ENCODE measurements at places on chromosomes 11 and 22.

- DNase-seq, result no peak
These were observed 3.9 kb upstream of the RANBP1 start for GRCh38 chr22:20111689-20112622.

DNA sequence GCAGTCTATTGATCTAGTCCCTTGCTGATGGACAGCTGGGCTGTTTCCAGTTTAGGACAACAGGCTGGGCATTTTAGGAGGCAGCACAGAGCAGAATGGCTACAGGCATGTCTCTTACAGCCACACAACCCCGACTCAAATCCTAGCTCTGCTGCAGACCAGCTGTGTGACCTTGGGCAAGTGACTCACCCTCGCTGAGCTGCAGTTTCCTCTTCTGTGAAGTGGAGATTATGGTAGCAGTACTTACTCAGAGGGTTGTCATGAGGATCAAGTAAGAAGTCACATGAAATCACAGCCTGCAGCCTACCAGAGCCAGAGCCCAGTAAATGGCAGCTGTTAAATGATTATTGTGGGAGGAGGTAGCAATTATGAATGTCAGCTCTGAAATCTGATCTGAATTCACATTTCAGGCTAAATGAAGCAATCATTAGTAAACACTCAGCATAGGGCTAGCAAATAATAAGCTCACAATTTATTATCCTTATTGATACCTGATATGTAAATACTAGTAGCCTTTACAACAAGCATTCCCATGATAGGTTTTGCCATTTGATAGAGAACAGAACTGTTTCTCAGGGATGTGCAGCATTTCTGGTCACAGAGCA lies 58.9 kb downstream of the MYEOV start:
- DNase-seq, result no peak

- no peak for DNase-seq
These were observed 831.6 kb downstream of the KCNA4 start for GRCh38 chr11:29184939-29185890.

DNA sequence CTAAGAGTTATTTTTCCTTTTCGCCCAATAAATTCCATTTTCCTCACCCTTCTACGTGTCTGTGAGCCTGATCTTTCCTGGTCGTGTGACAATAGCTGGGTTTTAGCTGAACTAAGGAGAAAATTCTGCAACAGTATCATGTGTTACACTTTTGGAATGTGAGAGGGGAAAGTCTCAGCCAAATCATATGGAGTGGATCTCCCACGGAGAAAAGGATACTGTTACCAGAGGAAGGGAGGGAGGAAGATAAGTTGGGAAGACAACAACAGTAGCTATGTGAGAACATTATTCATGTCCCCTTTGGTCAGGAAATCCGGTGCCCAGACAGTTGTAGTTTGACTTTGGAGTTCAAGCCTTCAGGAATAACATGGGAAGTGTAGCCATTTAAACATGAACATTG lies 584.0 kb upstream of the RAG2 start:
- DNase-seq, result no peak

GRCh38 chr22:17588606-17589005 lies 25.3 kb downstream of the SLC25A18 start:
- DNase-seq, result no peak

DNA sequence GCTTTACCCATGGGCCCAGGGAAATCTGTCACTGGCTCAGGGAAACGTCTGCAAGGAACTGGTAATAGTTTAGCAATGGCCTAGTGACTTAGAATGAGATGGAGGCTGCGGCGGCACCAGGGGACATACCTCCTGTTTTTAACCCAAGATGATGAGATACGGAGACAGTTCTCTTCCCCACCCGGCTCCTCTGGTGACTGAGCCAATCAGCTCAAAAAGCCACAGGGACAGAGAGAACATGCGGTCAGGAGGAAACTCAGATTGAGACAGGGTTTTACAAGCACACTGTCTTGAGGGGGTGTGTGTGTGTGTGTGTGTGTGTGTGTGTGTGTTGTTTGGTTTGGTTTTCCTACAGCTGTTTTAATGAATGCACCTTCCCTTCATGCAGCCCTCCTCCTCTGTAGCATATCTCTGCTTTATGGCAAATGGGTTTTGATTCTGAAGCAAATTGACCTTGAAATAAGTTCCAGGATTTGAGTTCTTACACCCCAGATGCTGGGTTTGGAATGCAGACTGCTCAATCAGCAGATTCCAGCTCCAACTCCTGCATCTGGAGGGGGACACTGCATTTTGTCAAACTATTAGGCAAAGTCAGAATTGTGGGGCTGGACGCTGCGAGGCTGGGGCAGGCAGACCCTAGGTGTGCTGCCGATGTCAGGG lies 246.2 kb downstream of the NTM start:
- no peak for DNase-seq

DNA sequence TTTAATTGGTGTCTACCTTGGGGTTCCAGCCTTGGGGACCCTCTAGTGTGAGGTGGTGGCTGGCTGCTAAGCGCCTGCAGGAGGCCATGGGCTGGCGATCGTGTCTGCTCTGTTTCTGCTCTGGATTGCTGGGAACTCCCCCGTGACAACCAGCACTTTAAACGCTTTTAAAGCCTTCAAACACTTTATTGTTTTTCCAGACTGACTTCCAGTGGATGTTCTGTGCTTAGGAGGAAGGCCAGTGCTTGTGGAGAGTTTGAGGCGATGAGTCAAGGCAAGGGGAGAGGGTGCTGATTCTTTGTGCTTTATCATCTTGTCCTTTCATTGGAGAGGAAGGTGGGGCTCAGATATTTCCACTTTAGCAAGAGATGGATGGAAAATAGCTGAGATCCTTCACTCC lies 81.6 kb downstream of the FLI1 start:
- no peak for DNase-seq

GRCh38 chr22:16967453-16968217 lies 40.4 kb downstream of the GAB4 start:
- DNase-seq, result no peak
